Right forelimb (tissue), 1 donor: ENCODE measurements at places on chromosomes 11 and 22.

DNA sequence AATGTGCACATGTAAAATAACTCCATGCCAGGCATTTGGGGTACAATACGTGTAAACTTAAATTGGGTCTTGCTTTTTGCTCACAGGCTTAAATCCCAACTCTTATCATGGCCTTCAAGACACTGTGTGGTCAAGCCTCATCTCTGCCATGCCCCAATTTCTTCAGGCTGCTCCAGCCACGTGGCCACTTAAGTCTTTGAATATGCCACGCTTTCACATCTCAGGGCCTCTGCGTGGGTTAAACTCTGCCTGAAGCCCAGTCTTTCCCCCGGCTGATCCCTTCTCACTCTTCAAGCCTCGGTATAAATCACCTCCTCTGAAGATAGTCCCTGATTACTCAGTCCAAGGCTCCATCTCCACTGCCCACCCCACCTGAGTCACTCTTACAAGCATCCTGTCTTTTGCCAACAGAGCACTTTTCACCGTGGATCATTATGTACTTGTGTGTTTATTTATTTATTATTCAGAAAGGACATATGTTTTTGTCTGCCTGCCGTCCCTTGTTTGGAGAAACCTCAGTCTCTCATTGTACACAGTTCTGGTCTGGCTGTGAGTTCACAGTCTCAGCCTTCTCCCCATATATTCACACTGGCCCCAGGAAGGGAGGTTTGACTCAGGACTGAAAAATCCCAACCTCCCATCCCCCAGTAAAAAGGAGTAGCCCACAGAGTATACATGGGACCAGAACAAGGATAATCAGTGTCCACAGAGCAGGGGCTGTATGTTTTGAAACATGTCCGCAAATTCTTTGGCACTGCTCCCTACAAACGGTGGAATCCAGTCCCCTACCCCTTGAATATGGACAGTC lies 344.7 kb downstream of the MN1 start:
- DNase-seq = no peak

GRCh38 chr11:67299471-67300191 lies 3.7 kb upstream of the SSH3 start:
- DNase-seq = no peak

- DNase-seq = no peak
Observed at GRCh38 chr11:4991060-4991459, 3.6 kb upstream of the OR51L1 start.

DNA sequence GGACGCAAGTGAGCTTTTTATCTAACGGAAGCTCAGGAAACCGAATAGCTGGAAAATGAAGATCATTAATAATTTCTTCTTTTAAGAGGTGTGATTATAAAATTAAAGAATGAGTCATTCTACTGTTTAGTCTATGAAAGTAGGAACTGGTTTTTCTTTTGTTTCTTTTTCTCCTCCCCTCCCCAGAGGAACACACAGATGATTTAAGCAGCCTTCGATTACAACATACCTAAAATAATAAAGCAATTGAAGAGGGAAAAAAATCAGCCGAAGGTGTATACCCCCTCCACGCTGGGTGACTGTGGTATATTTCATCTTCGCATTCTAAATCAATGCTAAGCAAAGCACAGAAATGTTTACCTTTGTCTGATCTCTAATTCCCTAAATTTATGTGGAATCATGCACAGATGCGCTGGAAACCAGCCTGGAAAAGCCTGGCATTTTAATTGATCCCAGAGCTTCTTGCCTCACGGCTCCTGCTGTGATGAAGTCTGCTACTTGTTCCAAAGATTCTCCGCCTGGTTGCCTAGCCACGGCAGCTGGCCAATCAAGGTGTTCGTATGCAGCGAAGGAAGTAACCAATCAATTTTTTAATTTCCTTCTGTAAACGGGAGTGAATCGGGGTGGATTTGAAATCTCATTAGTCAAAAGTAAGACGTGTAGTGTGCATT lies 133.9 kb downstream of the FANCF start:
- peak; percentile 63 for DNase-seq

DNA sequence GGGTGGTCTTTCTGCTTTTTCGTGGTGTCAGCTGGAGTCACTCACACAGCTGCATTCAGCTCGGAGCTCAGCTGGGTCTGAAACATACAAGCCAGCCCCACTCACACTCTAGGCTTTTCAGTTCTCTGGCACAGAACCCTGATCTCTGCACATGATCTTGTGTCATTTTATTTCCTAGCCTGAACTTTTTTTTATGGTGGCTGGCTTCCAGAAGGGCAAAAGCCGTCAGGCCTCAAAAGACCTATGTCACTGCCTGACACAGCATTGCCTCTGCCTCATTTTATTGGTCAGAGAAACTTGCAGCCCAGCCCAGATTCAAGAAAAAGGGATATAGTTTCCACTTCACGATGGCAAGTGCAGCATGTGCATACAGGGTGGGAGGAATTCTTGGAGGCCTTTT lies 117.8 kb downstream of the NTM start:
- peak; percentile 39 for DNase-seq

GRCh38 chr11:90601261-90601660 lies 378.4 kb upstream of the CHORDC1 start:
- DNase-seq = no peak

- peak; percentile 41 for DNase-seq
Observed at GRCh38 chr11:68684385-68685356, at the start of gene GAL. Gene GAL, plus strand, starts transcription at chr11:68684544. Its CDS starts 380 bp downstream, at chr11:68684924.

DNA sequence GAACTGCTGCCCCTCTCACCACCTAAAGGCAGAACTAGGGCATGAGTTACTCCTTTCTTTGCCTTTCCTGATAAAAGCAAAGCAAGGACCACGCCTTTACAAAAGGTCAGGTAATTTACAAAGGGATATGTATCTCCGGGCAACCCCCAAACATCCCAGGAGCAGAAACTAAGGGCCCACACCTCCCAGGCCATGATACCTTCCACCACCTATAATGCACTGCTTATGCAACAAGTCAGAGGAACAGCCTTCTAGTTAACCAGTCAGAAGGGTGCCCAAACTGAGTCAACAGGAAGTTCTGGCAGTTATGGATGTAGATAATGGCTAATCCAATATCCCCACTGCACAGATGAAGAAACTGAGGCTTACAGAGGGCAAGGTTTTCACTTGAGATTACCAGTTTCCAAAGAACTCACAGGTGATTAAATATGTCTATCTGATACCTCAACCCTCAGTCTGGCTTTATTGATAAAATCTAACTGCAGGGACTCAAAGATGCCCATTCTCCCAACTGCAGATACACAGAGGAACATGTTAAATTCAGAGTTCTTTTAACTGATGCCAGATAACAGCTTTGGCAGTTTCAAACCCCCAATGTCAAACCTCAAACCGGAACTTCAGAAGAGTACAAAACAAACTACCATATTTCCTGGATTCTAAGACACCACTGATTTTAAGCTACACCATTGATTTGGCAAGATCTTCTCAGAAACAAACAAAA lies 16.8 kb upstream of the CASTOR1 start:
- no peak for DNase-seq

GRCh38 chr11:6443269-6444003 lies 2.6 kb upstream of the HPX start:
- peak; percentile 54 for DNase-seq

GRCh38 chr11:12177739-12178338 lies 67.4 kb downstream of the MICAL2 start:
- DNase-seq = no peak

GRCh38 chr22:37566329-37566837 lies 6.1 kb downstream of the CDC42EP1 start:
- DNase-seq = no peak

DNA sequence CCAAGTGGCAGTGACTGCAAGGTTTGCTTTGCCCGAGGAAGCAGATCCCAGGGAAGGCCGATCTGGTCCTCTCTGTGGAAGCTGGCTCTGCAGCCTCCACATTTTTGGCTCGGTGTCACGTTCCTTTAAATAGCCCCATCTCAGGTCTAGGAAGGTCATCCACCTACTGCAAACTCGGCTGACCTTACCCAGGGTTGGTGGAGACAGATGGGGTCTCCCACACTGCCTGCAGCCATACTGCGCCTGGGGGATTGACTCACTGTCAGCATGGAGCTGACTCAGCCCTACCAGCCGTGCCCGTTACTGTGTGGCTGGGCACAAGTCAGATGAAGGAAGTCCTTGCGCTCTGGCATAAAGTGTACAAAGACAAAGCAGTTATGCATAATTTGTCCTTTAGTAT lies 16.9 kb downstream of the CDPF1 start:
- no peak for DNase-seq

DNA sequence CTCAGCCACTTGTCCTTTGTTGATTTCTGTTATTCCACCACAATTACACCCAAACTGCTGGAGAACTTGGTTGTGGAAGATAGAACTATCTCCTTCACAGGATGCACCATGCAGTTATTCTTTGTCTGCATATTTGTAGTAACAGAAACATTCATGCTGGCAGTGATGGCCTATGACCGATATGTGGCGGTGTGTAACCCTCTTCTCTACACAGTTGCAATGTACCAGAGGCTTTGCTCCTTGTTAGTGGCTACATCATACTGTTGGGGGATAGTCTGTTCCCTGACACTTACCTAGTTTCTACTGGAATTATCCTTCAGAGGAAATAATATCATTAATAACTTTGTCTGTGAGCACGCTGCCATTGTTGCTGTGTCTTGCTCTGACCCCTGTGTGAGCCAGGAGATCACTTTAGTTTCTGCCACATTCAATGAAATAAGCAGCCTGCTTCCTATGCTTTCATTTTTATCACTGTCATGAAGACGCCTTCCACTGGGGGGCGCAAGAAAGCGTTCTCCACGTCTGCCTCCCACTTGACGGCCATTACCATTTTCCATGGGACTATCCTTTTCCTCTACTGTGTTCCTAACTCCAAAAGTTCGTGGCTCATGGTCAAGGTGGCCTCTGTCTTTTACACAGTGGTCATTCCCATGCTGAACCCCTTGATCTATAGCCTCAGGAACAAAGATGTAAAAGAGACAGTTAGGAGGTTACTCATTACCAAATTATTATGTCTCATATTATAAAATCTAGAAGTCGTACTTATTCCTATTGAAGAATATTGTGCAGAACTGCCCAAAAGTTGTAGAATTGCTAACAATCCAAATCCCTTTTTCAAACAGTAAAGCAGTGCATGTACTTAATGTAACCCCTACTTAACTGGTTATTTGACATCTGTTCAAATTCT lies 53.2 kb downstream of the OR4C6 start:
- DNase-seq = no peak

DNA sequence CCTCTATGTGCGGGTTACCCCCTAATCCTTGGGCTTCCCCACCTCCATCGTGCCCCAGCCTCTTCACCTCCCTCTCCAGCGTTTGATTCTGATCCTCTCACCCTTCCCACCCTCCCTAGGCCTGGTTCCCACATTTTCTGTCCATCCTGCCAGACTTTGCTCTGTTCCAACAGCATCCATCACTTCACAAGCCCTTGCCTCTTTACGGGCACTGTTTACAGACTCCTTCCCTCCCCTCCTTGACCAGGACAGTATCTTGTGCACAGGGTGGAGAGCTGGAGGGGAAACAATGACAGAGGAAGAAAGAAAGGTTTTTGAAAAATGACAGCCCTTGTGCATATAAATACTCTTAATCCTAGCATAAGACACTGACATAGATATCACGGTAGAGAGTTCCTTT lies 30.4 kb downstream of the FEZ1 start:
- DNase-seq = no peak

DNA sequence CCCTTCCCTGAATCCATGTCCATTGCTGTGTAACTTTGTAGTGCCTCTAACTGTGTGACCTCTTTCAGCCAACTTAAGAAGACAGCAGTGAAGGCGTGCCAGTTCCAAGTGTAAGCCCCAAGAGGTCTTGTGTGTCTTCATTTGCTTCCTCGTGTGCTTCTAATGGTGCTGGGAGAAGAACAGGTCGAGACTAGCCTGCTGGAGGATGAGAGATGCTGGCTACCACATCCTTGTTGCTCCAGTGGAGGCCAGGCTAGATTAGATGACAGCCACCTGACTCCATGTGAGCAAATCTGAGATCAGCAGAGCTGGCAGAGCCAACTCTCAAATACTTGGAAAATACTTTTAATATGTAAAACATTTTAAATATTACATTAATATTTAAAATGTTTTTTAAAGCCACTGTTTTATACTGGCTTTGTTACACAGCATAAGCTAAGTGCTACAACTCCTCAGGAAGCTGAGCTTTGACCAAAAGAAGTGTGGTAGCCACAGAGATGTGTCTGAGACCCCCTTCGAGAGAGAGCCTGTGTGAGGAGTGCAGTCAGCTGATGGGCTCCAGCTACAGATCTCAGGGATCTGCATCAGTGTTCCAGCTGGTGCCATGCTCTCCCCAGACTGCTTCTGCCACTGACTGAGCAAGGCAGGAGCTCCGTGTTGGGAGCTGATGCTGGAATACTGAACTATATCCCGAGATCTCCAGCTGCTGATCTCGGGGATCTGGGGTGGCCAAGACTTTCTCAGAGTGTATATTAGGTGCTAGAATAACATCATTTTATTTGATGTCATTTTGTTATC lies 8.9 kb downstream of the KCNJ11 start:
- peak; percentile 12 for DNase-seq

DNA sequence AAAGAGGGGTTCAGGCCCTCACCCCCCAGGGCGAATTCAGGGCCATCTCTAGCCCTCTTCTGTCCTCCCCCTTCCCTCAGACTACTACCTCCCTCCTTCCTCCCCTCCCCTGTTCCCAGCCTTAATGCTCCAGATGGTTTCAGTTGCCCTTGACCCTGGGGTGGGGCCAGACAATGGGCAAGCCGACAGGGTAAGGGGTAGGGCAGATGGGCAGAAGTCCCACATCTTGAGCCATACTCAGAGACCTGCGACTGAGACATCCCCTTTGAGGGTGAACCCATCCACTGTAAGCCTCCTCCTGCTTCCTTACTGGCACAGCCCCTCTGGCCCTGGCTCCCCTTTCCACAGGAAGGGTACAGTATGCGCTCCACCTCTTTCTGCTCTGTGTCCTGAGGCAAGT lies 1.9 kb downstream of the RHBDD3 start:
- DNase-seq = no peak
